ENCODE measurements at places on chromosomes 6 and 20.

- no peak for DNase-seq
These were observed 719.6 kb downstream of the TBC1D32 start for GRCh38 chr6:120614723-120615122.

DNA sequence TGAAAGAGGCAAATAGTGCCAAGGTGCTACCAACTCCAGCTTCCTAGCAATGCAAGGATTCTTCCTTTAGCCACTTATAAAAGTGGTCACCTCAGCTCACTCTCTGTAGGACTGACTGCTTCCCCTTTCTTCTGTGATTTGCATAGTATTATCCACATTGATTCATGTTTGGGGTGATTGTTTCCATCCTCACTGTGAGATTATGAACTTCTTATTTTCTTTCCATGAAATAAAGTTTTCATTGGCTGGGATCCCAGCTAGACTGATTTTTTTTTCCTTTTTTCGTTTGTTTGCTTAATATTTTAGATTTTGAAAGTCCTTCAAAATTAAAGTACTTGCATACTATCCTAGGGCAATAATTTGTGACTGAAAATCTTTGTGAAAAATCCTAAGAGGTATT lies 50.5 kb downstream of the EYA4 start:
- DNase-seq, result no peak

- no peak for DNase-seq
These were observed 32.5 kb upstream of the NKAIN2 start for GRCh38 chr6:123771126-123771525.

GRCh38 chr6:81562169-81562568 lies 190.3 kb downstream of the TENT5A start:
- DNase-seq, result peak; percentile 34

DNA sequence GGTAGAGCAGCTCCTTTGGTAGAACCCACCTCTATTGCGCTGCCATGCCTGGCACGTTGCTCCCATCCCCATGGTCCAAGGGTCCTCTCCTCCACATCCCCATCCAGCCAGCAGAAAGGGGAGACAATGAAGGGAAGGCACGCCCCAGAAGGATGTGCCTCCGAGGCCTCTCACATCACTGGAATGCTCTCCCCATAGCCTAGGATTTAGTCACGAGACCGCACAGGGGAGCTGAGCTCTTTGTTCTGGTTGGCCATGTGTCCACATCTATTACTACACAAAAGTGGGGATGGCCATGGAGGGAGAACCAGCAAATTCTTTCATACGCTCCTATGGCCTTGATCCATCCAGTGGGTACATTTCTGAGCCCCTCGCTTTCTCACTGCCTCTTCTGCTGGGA lies 60.5 kb upstream of the SALL4 start:
- no peak for DNase-seq

- no peak for DNase-seq
These were observed 43.1 kb downstream of the JPH2 start for GRCh38 chr20:44143936-44144335.

DNA sequence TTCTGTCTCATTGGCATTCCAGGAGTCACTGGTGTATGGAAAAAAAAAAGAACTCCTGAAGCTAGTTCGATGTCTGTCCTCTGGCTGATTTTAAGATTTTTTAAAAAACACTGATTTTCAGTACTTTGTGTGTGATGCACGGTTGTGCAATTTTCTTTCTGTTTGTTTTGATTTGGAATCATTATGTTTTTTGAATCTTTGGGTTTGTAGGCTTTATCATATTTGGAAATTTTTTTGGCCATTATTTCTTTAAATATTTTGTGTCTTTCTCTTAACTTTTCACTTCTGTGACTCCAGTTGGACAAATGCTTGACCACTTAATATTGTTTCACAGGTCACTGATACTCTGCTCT lies 327.2 kb downstream of the BCKDHB start:
- DNase-seq, result no peak

- DNase-seq, result peak; percentile 89
These were observed 191.8 kb upstream of the ARG1 start for GRCh38 chr6:131381052-131381708.

DNA sequence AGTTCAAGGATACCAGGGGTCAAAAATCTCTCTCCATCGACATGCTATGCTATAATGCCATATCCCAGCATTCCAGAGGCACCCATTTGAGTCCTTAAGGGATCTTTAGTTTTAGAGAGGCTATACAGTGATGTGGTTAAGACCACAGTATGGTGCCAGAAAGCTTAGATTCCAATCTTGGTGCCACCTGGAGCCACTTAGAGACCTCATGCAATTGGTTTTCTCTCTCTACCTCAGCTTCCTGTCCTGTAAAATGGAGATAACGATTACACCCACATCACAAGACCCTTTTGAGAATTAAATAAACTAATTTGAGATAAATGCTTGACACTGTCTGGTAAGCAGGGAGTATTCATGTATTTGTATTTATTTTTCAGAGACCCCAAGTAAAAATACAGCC lies 39.0 kb downstream of the PLAGL1 start:
- DNase-seq, result no peak

DNA sequence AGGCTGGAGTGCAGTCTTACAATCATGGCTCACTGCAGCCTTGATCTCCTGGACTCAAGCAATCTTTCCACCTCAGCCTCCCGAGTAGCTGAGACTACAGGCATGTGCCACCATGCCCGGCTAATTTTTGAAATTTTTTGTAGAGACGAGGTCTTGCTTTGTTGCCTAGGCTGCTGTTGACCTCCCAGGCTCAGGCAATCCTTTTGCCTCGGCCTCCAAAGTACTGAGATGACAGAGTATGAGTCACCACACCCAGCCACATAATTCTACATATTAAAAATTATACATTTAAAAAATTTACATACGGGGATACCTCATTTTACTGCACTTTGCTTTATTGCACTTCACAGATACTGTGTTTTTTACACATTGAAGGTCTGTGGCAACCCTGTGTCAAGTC lies 115.1 kb downstream of the MAN1A1 start:
- no peak for DNase-seq

GRCh38 chr6:16551466-16551865 lies 209.8 kb downstream of the ATXN1 start:
- no peak for DNase-seq

DNA sequence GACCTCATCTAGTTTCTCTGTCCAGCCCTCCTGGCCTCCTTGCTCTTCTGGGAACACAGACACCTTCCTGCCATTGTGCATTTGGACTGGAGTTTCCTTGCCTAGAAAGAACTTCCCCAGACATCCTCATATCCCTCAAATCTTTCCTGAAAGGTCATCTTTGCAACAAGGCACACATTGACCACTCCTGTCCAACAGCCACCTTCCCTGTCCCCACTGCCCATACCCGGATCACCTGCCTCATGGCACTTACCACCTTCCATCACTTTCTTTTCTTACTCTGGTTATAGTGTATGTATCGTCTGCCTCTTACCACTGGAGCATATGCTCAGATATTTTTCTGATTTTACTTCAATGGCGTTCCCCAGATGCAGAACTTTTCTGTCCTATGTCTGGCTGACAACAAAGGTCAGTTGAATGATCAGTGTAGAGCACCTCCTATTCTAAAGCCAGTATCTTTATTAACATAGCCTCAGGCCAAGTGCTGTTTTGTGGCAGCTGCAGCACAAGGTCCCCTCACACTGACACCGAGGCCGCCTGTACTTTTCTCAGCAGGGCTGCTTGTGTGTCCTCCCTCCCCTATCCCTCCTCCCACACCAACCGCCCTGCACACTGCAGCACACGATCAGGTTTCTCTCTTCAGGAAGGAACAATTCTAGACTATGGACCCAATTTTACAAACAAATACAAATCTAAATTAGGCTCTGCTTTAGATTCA lies 4.1 kb downstream of the HLA-C start:
- peak; percentile 86 for DNase-seq

DNA sequence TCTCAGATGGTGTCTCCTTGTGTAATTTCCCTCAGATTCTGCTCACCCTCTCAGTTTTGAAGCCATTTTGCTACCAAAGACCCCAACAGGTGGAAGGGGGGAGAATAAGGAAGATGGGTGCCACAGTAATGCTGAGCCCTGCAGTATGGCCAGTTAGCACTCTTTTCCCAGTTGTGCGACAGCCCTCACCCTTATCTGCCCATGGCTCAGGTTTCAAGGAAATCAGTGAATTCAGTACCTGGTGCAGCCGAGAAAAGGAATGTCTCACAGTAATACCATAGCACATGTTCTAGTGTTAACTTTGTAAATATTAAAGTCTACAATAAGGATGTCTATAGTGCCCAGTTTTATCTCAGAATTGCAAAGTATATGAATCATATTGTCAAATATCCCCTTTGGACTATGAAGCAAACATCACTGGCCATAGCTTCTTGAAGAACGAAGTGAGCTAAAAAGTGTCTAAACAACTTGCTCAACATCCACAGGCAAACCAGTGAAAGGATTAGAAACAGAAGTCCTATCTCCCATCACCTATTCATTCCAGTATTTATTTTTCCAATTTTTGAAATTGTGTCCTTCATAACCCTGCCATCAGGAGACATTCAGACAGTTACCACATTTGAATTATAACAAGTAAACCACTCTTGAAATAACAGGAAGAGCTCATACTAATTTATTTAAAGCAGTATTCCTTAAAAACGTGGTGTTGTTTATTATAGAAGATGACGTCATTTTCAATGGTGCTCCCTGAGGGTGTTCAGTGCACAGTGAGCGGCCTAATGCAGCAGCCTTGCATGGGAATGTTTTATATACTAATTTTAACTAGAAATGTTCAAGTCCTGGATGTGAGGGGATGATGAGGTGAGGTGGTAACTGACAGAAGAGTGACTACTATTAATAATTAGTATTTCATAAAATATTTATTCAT lies 366.2 kb downstream of the TFAP2A start:
- DNase-seq, result no peak

- DNase-seq, result peak; percentile 27
These were observed 5.5 kb upstream of the HLA-E start for GRCh38 chr6:30483677-30484279.

GRCh38 chr6:161694995-161695394 lies 421.1 kb upstream of the AGPAT4 start:
- peak; percentile 67 for DNase-seq

DNA sequence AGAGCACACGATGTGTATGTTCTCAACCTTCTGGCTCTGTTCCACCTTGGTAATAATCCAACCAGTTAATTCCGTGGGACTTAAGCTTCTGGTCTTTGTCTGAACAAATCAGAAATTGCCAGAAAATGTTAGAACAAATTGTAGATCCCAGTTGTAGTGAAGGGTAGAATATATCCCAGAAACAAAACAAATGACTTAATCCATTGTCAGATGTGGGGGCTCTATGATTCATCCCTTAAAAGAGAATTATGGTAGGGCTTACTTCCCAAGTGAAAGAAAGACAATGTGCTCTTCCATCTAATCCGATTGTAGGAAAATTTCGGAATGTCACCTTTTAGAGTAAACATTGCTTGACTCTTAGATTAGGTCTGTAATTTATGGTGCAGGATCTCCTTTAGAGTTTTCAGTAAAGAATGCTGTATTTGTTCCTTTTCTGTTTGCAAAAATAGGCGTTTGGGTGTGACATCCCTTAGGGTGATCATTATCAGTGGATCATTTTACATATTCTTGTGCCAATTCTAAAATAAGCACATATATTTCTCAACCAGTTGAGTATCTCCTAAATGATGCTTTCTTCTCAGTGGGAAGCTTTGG lies 234.5 kb upstream of the ZNF217 start:
- no peak for DNase-seq
